ENCODE measurements at places on chromosomes 16 and 17.
A peak's percentile ranks its signal among the peaks of the same experiment; 100 is the strongest.

- DNase-seq, result no peak
Observed at GRCh38 chr17:17071531-17072360, 29.5 kb downstream of the MPRIP start.

- no peak for DNase-seq
Observed at GRCh38 chr17:37676115-37676925, 33.1 kb upstream of the DDX52 start.

DNA sequence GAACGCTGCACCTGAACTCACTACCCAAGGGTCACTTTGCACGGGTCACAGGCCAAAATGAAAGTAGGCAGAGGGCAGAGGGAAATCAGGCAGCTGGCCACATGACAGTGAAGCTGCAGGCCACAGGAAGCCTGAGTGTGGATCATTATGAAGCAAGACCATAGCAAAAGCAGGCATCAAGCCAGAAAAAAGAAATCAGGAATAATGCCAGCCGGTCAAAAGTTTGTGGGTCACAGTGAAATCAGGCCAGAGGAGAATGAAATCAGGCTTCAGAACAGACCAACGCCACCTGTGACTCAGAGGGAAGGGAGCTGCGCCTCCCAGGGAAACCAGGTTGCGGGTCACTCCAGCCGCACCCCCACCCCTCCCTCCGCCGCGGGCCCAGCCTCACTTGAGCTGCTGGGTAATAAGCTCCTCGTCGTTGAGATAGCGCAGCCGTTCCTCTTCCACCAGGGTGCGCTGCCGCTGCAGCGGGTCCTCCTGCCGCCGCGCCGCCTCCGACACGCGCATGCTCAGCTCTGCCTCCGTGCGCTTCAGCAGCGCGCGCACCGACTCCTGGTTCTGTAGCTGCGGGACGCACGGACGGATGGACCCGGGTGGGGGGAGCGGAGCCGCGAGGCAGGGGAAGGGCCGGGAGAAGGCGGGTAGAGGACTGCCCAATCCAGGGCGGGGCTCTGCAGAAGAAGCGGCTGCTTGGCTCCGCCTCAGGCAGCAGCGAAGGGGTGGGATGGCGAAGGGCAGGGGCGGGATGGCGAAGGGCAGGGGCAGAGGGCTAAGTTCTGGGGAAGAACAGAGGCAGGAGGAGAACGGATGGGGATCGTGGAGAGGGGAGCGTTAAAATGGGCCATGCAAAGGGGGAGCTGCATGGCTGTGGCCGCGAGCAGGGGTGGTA lies 47.7 kb downstream of the SRCIN1 start:
- DNase-seq, result peak; percentile 74

- DNase-seq, result no peak
Observed at GRCh38 chr16:86046026-86046425, 147.1 kb downstream of the IRF8 start.

DNA sequence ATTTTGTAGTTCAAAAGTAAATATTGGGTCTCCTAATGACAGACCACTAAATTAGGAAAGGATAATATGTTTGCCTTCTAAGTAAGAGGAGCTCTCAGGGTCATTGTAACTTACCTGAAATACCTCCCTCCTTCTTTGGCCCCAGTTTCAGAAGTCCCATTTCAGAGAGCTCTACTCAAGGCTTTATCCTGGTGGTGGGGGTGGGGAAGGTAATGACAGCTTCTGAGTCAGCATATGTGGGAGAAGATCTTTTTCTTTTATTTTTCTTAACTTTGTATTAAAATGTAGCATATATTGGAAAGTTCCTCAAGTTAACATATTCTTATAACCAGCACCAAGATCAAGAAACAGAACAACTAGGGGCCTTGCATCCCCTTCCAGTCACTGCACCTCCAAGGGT lies 16.9 kb upstream of the GINS3 start:
- no peak for DNase-seq

DNA sequence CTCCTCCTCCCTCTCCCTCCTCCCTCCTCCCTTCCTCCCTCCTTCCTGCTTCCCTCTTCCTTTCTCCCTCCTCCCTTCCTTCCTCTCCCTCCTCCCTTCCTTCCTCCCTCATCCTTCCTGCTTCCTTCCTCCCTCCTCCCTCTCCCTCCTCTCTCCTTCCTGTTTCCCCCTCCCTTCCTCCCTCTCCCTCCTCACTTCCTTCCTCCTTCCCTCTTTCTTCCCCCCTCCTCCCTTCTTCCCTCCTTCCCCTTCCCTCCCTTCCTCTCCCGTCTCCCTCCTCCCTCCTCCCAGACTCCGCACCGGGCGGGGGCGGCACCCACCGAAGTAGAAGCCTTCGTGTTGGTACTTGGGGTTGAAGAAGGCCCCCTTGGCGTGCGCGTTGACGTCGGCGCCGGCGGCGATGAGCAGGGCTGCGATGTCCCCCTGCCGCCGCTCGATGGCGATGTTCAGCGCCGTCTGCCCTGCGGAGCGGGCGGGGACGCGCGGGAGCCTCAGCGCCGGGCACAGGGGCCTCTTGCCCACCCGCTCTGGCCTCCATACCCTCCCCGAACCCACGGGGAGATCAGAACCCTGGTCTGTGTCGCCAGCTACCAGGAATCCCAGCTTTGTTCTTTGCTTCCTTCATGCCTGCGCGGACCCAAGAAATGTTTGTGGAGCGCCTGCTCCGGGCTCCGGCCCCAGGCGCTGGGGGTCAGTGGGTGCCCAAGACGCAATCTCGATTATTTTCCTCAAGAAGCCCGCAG lies 22.2 kb downstream of the TRPV3 start:
- DNase-seq, result peak; percentile 50

DNA sequence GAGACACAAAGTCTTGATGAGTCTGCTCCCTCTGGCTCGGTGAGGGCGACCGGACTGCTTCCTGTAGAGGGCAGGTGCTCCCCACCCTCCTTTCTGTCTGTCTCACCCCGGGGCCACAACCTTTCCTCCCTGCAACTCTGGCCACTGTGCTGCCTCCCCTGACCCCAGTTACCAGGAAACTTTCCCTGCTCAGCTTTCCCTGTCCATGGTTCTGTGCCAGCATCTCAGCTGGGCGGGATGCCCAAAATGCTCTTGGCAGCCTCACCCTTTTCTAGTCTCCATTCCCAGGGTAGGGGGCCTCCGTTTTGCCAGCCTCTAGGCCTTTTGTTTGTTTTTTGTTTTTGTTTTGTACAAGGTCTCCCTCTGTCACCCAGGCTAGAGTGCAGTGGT lies 1.4 kb downstream of the PLD2 start:
- no peak for DNase-seq

DNA sequence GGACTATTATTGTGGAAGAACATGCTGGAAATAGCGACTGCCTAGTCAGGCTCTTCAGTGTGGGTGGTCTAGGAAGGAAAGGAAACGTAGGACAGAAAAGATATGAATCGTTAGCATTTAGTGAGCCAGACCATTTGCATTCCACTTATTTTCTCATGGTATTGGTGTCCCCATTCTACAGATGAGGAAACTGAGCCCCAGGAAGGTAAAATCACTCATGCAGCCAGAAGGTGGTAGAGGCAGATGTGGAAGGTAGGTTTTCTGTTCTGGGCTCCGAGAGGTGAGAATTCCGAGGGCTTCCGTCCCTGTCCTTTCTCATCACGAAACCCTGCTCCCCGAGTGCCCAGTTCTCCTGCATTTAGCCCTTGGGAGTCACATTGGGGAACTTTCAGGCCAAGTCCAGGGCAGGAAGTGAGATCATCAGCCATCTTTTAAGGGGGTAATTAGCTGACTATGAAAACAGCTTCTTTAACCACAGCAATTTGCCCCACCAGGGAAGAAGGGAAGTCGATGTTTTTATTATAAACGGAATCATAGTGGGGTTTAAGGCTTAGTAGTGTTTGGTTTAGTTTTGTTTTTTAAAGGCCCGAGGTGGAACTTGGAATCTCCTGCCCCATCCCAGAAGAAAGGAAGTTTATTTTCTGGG lies 110.7 kb upstream of the IRX3 start:
- no peak for DNase-seq

- DNase-seq, result no peak
Observed at GRCh38 chr16:28187595-28188004, 24.2 kb downstream of the XPO6 start.

- no peak for DNase-seq
Observed at GRCh38 chr16:73032541-73033270, 15.2 kb downstream of the ZFHX3 start.

DNA sequence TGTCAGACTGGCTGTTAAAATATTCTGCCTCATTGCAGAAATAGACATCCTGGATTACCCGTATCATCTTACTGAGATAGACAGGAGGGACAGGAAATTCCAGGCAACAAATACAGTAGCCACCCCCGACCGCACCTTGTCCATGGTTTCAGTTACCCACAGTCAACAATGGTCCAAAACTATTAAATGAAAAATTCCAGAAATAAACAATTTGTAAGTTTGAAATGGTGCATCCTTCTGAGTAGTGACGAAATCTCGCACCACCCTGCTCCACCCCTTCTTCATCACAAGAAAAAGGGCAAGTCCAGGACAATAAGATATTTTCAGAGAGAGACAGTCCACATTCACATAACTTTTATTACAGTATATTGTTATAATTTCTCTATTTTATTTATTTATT lies 23.6 kb upstream of the PRSS54 start:
- no peak for DNase-seq

GRCh38 chr17:36918211-36918691 lies 19.0 kb upstream of the LHX1 start:
- no peak for DNase-seq

GRCh38 chr16:82229800-82230619 lies 60.0 kb upstream of the MPHOSPH6 start:
- DNase-seq, result peak; percentile 48

GRCh38 chr17:48814504-48814903 lies 2.5 kb downstream of the TTLL6 start:
- DNase-seq, result peak; percentile 26

- DNase-seq, result no peak
Observed at GRCh38 chr16:23082161-23082788, 67.0 kb downstream of the USP31 start.

DNA sequence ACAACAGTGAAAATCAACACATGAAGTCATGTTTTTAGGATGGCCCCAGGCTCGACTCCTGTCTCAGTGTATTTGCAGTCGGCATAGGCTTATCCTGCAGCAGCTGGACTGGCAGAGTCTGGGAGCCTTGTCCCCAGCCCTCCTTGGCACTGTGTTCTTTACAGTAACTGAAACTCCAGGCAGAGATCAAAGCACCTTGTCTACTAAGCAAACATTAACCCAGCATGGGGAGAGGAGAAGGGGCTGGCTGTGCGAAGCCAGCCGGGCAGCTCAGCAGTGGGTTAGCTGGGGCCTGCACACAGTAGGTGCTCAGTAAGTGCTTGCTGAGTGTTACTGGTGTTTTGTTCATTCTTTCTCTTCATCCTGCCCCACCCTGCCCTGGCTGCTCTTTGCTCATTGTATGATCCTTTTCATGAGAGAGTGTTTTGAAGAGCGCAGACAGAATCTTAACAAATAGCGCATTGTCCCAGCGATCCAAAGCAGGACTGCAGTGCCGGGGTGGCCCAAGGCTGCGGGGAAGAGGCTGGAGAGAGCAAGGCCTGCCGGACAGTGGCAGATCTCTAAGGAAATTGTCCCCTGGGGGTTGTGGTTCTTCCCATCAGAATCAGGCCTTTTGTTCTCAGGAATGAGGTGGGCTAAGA lies 23.5 kb upstream of the ITGB4 start:
- no peak for DNase-seq

Data from stimulated activated CD4-positive, alpha-beta T cell treated with anti-CD3 and anti-CD28 coated beads, Interleukin-1b, Interleukin-23, amount 100 ng/mL, for 24 hours (primary cell).